ENCODE measurements at places on chromosomes 4 and X.

GRCh38 chr4:100929135-100929534 is 411.3 kb upstream of the EMCN start:
- no peak for DNase-seq

DNA sequence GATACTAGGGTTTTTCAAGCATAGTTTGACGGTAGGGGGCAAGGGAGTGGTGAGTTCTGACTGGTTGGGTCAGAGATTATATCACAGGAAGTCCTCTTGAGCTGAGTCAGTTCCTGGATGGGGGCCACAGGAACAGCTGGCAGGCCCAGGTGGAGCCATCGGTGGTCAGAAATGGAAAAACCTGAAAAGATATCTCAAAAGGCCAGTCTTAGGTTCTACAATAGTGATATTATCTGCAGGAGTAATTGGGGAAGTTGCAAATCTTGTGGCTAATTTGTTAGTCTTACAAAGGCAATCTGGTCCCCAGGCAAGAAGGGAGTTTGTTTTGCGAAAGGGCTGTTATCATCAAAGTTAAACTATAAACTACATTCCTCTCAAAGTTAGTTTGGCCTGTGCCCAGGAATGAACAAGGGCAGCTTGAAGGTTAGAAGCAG is 159.3 kb downstream of the PTCHD1 start:
- DNase-seq, result no peak

GRCh38 chr4:86271057-86271456 is 88.8 kb downstream of the MAPK10 start:
- no peak for DNase-seq

- DNase-seq, result no peak
Observed at GRCh38 chr4:116223040-116223732, 862.2 kb downstream of the TRAM1L1 start.

DNA sequence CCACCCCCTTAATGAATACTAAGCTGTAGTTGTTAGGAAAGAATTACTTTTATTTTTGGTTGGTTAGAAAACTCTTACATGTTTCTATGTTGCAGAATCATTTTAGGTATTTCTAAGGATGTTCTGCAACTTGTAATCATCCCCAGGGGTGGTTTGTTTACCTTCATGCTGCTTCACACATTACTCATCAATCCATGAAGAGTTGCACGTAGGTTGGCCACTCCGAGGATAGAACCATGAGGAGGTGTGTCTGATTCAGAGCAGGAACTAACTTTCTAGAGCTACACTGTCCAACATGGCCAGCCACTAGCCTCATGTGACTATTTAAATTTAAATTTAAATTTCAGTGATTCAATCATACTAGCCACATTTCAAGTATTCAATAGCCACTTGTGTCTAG is 127.2 kb upstream of the FRMPD4 start:
- no peak for DNase-seq

- DNase-seq, result no peak
Observed at GRCh38 chrX:67648361-67648760, 104.5 kb downstream of the AR start.

DNA sequence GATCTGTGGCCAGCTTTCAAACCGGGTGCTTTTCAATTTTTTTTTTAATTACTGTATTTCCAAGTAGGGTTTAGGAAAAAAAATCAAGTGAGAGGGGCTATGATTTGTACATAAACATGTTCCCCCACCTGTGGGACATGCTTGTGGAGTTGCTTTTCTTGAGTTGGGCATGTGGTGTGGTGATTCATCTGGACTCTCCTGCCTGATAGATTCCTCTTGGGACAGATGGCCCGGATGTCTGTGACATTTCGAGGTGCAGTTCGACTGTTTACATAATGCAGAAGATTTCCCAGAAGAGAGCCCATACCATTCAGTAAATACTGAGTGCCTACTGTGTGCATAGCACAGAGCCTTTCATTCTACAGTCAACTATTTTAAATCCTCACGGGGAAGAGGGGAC is 49.9 kb downstream of the DOCK11 start:
- no peak for DNase-seq

DNA sequence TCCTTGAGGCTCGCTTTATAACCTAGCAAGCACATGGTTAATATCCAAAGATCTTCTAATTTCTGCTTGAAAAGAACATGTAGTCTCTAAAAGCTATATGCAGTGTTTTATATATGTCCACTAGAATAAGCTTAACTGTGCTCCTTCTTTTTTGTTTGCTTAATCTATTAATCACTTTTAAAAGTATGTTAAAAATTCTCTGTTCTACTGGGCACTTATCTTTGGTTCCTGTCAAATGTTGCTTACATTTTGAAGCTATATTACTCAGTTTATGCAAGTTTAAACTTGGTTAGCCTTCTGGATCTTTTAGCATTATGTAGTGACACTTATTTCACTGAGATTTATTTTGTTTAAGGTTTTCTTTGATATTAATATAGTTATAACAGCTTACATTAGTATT is 32.5 kb downstream of the MAOA start:
- no peak for DNase-seq

GRCh38 chr4:5787311-5787710 is 76.3 kb downstream of the EVC start:
- DNase-seq, result no peak

DNA sequence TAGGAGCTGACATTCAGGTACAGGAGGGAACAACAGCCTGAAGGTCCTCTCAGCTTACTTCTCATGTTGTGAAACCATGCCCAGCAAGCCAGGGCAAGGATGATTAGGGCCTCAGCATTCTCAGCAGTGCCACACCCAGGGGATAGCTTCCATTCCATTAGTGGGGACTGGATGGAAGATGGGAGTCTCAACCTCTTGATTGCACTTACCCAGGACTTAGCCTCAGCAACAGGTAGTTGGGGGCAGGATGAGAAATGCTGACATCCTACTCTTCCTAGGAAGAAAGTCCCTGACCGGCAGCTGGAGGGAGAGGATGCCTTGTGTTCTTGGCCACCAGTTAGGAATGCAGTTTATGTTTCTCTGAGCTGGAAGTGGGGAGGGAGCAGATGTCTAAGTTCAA is 8.8 kb upstream of the BEX3 start:
- DNase-seq, result no peak

DNA sequence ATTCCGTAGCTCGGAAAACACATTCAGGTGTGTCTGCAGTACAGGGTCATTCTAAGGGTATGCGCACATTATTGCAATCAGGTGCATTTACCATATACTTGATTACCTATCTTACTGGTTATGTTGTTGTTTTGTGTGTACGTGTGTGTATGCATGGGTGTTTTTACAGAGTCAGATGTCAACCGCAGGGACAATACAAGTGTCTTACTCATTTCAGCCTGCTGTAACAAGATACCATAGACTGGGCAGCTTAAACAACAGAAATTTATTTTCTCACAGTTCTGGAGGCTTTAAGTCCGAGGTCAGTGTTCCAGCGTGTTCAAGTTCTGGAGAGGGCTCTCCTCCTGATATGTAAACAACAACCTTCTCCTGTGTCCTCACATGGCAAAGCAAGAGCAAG is 316.7 kb downstream of the DMD start:
- no peak for DNase-seq

- DNase-seq, result no peak
Observed at GRCh38 chrX:38860106-38861013, 59.1 kb downstream of the MID1IP1 start.

DNA sequence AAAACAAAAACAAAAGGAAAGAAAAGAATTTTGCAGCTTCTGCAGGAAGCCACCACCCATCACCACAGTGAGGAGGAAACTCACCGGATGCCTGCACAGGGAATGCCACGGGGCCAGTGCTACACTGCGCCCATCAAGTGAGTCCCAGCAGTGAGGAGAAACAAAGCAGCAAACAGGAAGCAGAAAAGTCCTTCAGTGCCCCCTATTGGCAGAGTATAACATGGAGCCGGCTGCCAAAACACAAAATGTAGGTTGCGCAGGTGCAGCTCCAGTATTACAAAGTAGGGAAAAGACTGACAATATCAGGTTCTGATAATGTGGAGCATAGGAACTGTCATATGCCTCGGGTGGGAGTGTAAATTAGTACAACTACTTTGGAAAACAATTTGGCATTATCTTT is 23.3 kb upstream of the SCML2 start:
- DNase-seq, result no peak

GRCh38 chr4:139455126-139455538 is 1.2 kb downstream of the RAB33B start:
- DNase-seq, result no peak

DNA sequence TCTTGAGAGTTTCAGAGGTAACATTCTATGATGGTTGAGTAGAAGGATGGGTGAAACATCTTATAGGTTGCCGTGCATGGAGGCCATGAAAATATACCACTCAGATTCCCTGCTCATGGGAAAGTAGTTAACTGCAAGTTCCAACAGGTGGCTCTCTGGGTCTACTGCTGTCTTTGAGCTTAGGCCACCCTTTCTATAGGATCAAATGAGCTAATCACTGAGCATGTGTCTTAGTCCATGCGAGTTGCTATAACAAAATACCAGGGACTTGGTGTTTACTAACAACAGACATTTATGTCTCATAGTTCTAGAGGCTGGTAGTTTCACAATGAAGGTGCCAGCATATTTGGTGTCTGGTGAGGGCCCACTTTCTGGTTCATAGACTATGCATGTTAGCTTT is 144.8 kb upstream of the UNC5C start:
- no peak for DNase-seq

Measured in GM04504 (cell line).